ENCODE measurements at places on chromosomes 16 and 17.

- no peak for DNase-seq
These were observed 130.4 kb upstream of the PMFBP1 start for GRCh38 chr16:72302332-72302731.

DNA sequence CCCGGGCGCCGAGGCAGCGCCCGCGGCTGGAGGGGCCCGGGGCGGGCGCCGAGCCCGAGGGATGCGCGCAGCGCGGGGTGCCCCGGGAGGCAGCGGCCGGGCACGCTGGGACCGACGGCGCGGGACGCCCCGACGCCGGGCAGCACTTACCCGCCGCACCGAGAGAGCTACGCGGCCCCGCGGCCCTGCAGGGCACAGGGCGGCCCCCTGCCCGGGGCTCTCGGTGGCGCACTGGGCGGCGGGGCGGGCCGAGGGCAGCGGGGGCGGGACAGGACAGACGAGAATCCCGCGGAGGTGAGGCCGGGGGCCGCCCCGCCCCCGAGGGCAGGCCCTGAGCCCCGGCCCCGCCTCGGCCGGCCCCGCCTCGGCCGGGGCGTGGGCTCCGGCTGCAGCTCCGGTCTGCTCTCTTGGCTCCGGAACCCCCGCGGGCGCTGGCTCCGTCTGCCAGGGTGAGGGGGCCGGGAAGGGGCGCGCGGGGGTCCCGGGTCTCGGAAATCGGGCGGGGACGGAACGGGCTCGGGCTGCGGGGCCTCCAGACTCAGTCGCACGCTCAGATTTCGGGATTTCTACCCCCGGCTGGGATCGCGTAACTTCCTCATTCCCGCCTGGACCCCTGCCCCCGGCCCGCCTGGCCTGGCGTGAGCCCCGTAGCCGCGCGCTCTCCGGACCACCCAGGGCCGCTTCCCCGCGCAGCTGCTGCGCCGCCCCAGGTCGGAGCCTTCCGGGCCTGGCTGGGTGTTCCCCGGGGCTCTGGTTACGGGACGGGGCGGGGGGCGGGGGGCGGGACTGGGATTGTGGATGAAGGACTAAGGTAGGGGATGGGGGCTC, at the start of gene PLD2:
Gene PLD2, plus strand, starts transcription at position 376 of the 828 bp plus-strand sequence. CDS start 621 bp downstream, outside the sequence.
- peak; percentile 86 for DNase-seq

GRCh38 chr17:32549559-32549958, 62.8 kb downstream of the CDK5R1 start:
- DNase-seq = no peak

GRCh38 chr17:20284570-20285295, 182.6 kb downstream of the LGALS9B start:
- DNase-seq = no peak

- DNase-seq = no peak
These were observed 210.3 kb upstream of the FOXF1 start for GRCh38 chr16:86299882-86300610.

Data from CD4-positive, alpha-beta T cell treated with Interferon gamma for 1 hour (primary cell).